ENCODE measurements at places on chromosomes 1 and 21.

- DNase-seq, result no peak
These were observed 84.2 kb downstream of the ABCA4 start for GRCh38 chr1:94036730-94037129.

GRCh38 chr1:28887419-28887834 lies 26.9 kb upstream of the EPB41 start:
- no peak for DNase-seq

- no peak for DNase-seq
These were observed 30.4 kb upstream of the LBR start for GRCh38 chr1:225458222-225458631.

- DNase-seq, result no peak
These were observed 26.5 kb downstream of the UTS2 start for GRCh38 chr1:7826363-7826762.

Data from NCI-H1417 treated with DMSO at 0.1 percent for 48 hours (cell line).